Tracheal epithelial cell (primary cell): ENCODE measurements at places on chromosomes 16 and 17. TPM values are rescaled to one million over a fixed set of nuclear protein-coding genes. Genes with fewer than 3 reads are reported as not detected.

Gene MAPK7
- total RNA-seq: 6.2 and 9.6 TPM in 2 replicates

Gene TP53TG3B
- under 0.01 TPM in 1 of 2 replicates, not detected in the other for total RNA-seq

Gene TBC1D3I
- total RNA-seq: not detected in 2 replicates

Gene TBC1D3B
- 0.48 and 0.64 TPM in 2 replicates for total RNA-seq

Gene HIGD1B
- total RNA-seq: not detected in 2 replicates

Gene VAMP2
- 3.4 and 3.9 TPM in 2 replicates for total RNA-seq

Gene ACE
- 0.72 and 0.85 TPM in 2 replicates for total RNA-seq

Gene DLX4
- total RNA-seq: not detected in 2 replicates
